B cell (primary cell): ENCODE measurements at places on chromosomes 6 and 20. TPM values are rescaled to one million over a fixed set of nuclear protein-coding genes. Genes with fewer than 3 reads are reported as not detected.

GRCh38 chr6:34602318-34603111, 46.4 kb upstream of the SPDEF start:
- DNase-seq = no peak

DNA sequence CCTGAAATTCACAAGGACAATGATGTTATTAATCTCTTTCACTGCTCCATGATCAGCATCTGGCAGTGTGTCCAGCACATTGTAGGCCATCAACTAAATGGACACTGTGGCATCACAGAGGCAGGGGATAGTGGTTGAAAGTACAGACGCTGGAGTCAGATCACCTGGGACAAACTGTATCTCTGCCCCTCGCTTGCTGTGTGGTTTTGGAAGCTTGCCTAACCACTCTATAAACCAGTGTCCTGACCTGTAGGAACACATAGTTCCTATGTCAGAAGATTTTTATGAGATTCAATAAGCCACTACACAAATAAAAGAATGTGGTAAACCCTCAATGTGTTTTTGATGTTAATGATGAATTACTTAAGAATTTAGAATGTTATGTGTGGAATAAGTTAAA, 219.3 kb upstream of the RNF217 start:
- DNase-seq = no peak

- no peak for DNase-seq
These were observed 688.2 kb downstream of the QKI start for GRCh38 chr6:164102693-164103092.

- no peak for DNase-seq
These were observed 29.2 kb upstream of the CEP85L start for GRCh38 chr6:118680452-118681095.

GRCh38 chr6:142874676-142875075, 70.3 kb downstream of the HIVEP2 start:
- DNase-seq = no peak

- no peak for DNase-seq
These were observed 44.8 kb upstream of the BCLAF1 start for GRCh38 chr6:136334465-136334846.

- no peak for DNase-seq
These were observed 55.8 kb upstream of the TAGAP start for GRCh38 chr6:159100395-159101182.

- no peak for DNase-seq
These were observed 343.8 kb upstream of the MMS22L start for GRCh38 chr6:97626671-97627441.

GRCh38 chr6:167407239-167408064, 82.6 kb downstream of the TTLL2 start:
- DNase-seq = no peak

DNA sequence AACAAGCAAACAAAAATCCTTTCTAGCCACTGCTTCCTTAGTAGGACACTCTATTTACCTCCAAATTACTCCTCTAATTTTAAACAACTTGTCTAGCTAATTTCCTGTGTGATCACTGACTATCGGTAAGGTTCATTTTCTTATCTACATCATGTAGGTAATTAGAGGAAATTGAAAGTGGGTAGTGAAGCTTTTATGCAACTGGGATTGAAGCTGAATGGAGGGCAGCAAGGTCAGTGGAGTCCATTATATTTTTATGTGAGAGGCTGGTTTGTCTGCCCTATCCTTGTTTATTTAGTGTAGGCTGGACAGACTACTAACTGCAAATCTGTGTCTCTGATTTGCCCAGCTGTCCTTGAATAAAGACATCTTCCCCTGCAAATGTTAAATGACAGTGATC, 88.5 kb upstream of the SIM1 start:
- DNase-seq = no peak

DNA sequence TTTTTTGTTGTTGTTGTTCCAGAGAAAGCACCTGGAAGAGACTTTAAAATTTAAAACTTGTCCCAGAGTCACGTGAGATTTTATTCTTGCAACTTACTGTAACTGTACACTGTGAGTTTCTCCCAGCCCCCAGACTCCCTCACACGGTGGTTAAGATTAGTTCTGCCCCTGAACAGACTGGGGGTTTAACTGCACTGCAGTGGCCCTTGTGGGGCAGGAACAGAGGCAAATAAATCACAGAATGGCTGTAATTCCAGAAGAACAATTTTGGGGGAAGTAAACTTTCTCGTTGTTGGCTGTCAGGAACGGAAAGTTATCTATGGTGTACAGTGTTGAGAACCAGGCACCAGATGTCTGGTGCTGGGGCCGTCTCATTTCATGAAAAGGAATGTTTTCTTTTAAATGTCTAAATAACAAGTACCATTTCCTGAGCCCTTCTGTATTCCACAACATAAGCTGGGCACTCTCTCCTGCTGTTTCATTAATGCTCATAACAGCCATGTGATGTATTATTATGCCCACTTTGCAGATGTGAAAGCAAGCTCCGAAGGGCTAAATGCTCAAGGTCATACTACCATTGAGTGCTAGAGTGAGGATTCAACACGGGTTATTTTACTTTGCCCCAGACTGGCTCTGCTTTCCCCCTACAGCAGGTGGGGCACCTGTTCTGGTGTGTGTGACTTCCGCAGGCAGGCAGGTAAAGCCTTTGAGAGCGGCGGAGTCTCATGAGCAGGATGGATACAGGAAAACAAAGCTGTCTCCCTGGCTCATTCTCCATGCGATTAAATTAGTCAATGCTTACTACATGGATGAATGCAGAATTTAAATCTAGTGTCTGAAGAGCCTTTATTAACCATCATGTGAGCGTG, 30.5 kb downstream of the CNKSR3 start:
- no peak for DNase-seq

DNA sequence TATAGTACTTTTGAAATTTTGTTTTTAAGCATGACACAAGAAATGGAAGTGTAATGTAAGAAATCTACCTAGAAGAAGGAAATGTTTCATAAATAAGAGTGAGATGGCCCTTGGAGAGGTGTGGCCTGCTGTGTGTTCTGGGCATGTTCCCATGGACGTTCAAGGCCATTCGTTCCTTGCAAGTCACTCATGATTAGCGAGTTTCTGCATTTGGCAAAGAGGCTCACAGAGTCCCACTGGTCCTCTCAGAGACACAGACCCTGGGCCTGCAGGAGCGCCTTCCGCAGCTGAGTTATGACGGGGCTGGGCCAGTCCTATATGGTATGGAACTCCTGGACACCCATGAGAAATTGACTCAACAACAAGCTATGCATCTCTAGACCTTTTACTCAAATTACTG, 7.2 kb downstream of the THBS2 start:
- no peak for DNase-seq

GRCh38 chr20:45821947-45822346, 5.2 kb downstream of the TNNC2 start:
- DNase-seq = no peak

DNA sequence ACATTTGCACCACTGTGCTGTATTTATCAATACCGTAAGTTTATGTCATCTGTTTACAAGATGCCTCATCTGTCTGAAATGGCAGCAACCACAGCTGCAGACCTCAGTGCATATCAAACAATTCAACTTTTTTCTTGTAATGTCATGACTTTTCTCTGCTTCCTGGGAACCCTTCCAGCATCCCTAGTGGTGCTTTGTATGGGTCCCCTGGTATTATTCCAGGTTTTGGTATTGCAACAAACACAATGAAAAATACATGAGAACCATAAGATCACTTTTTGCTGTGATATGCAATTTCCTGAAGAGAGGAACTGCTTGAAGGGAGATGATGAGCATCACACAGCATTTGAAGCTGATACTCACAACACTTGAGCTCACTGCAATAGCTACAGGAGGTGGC, 12.0 kb upstream of the TXNDC5 start:
- DNase-seq = no peak

DNA sequence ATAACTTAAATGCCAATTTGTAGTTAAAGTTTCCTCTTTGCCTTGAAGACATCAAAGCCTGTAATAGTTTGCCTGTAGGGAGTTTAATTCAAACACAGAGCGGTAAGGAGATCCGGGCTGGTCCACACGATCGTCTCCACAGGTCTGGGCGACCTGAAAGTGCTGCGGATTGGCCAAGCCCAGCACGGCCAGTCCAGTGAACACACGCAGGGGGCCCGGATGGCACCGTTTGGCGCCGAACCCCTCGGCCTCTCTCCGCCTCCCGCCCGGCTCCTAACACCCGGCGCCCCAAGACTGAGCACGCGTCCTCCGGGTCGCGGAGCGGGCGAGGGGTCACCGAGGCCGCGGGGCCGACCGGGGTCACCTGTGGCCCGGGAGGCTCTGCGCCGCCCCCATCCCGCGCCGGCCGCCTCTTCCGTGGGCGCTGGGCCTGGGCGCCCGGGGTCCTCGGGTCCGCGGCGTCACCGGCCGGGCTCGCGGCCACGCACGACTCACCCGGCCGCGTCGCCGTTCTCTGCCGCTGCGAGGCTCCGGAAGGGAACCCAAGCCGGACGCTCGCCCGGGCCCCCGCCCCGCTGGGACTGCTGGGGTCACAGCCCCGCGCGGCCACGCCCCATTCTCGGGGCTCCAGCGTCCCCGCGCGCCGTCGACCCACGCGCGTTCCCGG, 481 bp downstream of the SERPINB6 start:
- DNase-seq = peak; percentile 63

DNA sequence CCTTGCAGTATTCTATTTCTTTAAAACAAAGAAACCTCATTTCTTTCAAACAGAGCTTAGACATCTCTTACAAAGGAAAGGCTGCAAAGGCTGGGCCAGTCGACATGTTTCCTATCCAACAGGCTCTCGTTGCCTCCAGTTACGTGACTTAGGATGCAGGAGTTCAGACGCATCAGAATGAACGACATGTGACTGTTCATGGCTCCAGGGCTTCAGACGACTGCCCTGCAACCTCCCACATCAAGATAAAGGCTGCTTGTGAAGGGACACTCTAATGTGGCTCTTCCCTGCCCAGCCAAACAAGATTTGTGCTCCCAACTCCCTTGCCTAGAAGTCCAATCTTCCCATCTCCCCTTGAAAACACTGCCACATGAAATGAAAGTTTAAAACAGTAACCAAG, 14.3 kb upstream of the NEDD9 start:
- DNase-seq = no peak

GRCh38 chr6:109781001-109781400, 89.9 kb downstream of the FIG4 start:
- DNase-seq = no peak

DNA sequence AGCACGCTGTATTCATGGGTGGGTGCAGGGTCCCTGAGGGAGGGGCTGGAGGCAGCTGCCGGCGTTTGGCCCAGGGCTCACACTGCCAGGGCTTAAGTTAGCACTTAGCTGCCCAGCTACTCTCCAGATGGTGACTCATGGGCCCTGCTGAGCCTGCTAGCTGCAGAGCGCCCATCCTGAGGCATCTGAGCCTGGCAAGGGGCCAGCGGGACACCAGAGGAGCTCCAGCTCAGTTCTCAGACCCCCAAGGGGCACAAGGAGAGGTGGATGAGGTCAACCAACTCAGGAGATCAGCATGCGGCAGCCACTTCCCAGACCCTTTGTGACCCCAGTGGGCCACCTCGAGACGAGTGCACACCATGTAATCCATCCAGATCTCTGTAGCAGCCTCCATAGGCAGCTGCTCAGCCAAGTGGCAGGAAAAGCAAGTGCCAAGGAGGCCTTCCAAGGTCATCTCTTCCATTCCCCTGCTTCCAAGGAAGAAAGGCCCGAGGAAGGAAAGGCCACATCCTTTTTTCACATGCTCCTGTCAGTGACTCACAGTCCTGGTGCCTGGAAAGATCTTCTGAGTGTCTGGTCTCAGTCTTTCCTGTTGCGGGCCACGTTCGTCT, 35.3 kb downstream of the FOXP4 start:
- no peak for DNase-seq

DNA sequence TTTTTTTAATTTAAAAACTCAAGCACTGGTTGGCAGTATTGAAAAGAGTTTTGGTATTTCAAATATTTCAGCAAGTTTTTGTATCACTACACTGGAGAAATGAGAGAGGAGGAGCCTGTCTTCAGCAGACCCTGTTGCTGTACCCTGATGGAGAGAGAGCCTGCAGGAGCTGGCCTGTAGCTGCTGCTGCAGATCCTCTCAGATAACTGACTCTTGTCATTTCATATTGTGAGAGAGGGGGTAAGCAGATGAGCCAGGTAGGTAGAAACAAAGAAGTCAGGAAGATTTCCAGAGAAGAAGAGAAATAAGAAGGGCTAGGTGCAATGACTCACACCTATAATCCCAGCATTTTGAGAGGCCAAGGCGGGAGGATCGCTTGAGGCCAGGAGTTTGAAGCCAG, 64.1 kb upstream of the TBC1D7 start:
- no peak for DNase-seq

DNA sequence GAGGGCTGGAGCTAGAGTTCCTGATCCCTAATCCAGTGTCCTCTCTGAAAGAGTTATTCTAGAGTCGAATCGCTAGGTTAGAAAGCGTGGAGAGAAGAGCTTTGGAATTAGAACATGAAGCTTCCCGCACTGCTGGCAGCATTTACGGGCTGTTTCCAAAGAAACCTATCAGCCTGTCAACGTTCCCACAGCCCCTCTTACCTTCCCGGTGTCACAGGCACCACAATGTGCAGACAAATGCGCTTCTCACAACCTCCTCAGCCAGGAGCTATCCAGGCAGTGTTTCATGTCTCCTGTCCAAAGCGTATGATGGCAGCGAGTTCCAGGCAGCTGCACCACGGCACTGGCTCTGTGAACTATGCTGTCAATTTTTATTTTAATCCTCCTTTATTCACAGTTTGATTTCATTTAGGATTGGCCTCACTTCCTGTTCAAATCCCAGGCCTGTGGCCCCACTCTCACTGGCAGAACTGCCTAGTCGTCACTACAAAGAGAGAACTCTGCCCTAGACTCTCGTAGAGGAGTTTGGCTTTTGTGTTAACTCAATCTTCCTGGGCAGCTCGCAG, 322.8 kb upstream of the SOX4 start:
- no peak for DNase-seq

DNA sequence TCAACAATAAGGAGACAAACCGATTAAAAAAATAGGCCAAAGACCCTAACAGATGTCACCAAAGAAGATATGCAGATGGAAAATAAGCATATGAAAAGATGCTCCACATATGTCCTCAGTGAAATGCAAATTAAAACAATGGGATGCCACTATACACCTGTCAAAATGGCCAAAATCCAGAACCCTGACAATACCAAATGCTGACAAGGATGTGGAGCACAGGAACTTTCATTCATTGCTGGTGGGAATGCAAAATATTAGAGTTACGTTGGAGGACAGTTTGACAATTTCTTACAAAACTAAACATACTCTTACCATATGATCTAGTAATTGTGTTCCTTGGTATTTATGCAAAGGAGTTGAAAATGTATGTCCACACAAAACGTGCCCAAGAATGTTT, 1.8 kb upstream of the ZNF184 start:
- no peak for DNase-seq

GRCh38 chr6:34459899-34460593, 5.8 kb upstream of the PACSIN1 start:
- DNase-seq = peak; percentile 66

The DUSP15 gene
- 1.8 and 3.3 TPM in 2 replicates for total RNA-seq

The COL21A1 gene
- not detected in 2 replicates for total RNA-seq

The CNR1 gene
- 20.4 and 28.9 TPM in 2 replicates for total RNA-seq

The MTHFD1L gene
- total RNA-seq = 16.1 and 23.4 TPM in 2 replicates

The CD40 gene
- total RNA-seq = 206 and 210 TPM in 2 replicates

The PTPRA gene
- 64.2 and 70.0 TPM in 2 replicates for total RNA-seq

The GLP1R gene
- not detected in 2 replicates for total RNA-seq

The LINC00237 gene
- total RNA-seq = not detected in 2 replicates

The CLIC5 gene
- 0.80 and 0.96 TPM in 2 replicates for total RNA-seq

The KCNK15 gene
- 0.17 TPM in 1 of 2 replicates, not detected in the other for total RNA-seq

The GHRH gene
- not detected in 2 replicates for total RNA-seq

The LPA gene
- total RNA-seq = not detected in 2 replicates

The ENPP5 gene
- total RNA-seq = 0.68 and 1.0 TPM in 2 replicates

The CTAGE9 gene
- not detected in 2 replicates for total RNA-seq

The TPBG gene
- total RNA-seq = not detected in 2 replicates
